Germinal center (tissue), 1 donor: ENCODE measurements at places on chromosomes 3 and 15.

- DNase-seq, result no peak
Observed at GRCh38 chr3:157417247-157417646, 19.4 kb upstream of the PTX3 start.

GRCh38 chr3:121855555-121855954, 20.5 kb downstream of the EAF2 start:
- peak; percentile 5 for DNase-seq

GRCh38 chr3:161096771-161097367, 8.3 kb downstream of the B3GALNT1 start:
- peak; percentile 32 for DNase-seq

DNA sequence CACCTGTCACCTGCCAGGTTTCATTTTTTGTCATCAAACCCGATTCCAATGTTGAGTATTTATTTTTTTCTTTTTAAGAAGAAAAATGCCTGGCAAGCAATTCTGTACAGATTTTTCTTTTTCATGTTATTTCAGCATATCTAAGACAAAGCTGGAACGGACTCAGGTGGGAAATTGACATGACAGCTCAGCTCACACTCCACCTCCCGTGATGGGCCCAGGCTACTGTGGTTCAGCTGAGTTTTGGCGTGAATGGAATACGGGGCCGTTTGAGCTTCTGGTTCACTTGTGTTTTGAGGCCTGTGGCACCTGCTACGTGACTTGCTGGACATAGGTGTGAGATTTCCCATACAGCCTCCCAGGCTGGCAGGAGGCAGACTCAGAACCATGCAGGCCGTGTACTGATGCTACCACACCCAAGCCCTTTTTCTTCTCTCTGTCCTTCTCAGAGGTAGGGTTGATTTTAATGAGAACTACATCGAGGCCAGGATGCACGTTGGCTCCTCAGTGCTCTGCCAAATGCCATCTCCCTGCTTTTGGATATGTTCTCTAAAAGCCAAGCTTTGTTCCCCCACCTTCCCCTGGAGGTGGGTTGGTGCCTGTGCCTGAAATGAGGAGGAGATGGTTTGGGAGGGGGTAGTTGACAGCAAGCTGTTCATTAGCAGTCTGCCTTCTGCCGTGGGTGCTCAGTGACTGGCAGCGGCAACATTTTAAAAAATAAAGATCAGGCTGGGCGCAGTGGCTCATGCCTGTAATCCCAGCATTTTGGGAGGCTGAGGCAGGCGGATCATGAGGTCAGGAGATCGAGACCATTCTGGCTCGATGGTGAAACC, 48.7 kb downstream of the TRAK1 start:
- no peak for DNase-seq

- DNase-seq, result no peak
Observed at GRCh38 chr15:40468898-40469331, 1.9 kb upstream of the CHST14 start.

DNA sequence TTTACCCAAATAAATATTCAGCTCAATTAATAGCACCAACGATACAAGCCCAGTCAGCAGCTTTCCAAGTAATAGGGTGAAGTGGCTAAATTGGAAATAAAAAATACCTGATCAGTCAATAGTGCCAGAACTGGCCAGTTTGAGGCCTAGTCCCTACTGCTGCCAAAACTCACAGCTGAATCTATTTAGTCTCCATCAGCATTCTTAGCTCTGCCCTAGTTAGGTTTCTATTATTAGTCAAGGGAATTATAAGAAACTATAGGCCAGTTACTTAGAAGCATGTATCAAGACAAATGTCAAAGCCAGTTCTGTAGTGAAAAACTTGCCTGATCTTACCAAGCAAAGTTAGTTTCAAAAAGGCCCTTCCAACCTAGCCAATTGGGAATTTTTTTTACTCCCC, 146.2 kb upstream of the ZBTB20 start:
- no peak for DNase-seq

GRCh38 chr3:119140466-119140865, 5.5 kb upstream of the TEX55 start:
- DNase-seq, result no peak

GRCh38 chr3:147038481-147038880, 367.9 kb downstream of the ZIC4 start:
- DNase-seq, result no peak

GRCh38 chr3:156150434-156151066, 30.2 kb downstream of the KCNAB1 start:
- peak; percentile 11 for DNase-seq

DNA sequence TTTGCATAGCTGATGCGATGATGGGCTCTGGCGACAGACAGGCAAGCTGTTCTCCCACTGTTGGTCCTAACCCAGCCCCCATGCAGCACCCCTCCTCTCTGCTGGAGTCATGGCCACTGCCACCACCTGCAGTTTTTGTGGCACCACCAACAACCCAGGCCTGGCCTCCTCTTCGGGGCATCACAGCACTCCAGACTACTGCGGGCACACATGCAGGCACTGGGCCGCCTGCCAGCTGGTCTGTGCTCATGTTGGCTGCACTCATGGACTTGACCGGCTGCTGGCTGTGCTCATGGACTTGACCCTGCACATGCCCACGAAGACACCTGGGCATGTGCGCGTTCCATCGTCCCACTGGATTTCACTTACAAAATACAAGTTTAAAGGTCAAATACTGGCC, 130.9 kb upstream of the TMEM108 start:
- DNase-seq, result no peak

GRCh38 chr3:193899001-193899400, 236.9 kb upstream of the HES1 start:
- no peak for DNase-seq

- DNase-seq, result no peak
Observed at GRCh38 chr15:96046620-96047240, 283.8 kb upstream of the NR2F2 start.

- no peak for DNase-seq
Observed at GRCh38 chr3:28601291-28601690, 252.7 kb upstream of the AZI2 start.

DNA sequence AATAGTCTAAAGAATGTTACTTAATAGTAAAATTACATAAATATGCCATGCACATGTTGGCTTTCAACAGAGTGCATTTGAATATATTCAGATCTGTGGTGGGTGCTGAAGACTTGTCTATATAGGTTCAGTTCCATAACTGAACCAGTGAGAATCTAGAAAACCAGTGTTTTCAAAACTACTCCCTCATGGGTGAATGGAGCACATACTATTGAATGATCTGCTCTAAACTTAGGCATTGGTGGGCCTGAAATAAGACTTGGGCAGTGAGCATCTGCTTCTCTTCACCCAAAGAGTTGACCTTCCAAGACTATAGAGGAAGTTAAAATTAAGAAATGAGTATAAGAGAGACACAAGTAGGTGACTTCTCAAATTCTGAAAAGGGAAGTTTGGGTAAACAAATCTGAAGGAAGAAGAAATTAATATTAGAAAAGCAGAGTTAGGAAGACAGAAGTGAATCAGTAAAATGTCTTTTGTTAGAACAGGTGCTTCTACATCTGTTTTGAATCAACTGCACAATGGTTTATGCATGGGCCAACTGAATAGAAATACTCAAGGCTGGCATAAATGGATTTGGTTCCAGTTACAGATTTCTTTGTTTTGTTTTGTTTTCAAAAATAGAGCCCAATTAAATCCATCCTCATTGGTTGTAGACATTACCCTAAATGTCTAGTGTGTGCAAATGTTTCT, 19.3 kb downstream of the ALCAM start:
- DNase-seq, result peak; percentile 7
